ENCODE measurements at places on chromosomes 2 and 18. TPM values are rescaled to one million over a fixed set of nuclear protein-coding genes. Genes with fewer than 3 reads are reported as not detected.
A peak's percentile ranks its signal among the peaks of the same experiment; 100 is the strongest.

GRCh38 chr2:179049546-179050311 is at the start of gene CCDC141:
Gene CCDC141 (minus strand): TSS chr2:179050137. CDS start chr2:179049941, 196 bp downstream.
- peak; percentile 76 for DNase-seq

GRCh38 chr18:79982736-79983135 is 5.6 kb downstream of the TXNL4A start:
- DNase-seq, result peak; percentile 77

DNA sequence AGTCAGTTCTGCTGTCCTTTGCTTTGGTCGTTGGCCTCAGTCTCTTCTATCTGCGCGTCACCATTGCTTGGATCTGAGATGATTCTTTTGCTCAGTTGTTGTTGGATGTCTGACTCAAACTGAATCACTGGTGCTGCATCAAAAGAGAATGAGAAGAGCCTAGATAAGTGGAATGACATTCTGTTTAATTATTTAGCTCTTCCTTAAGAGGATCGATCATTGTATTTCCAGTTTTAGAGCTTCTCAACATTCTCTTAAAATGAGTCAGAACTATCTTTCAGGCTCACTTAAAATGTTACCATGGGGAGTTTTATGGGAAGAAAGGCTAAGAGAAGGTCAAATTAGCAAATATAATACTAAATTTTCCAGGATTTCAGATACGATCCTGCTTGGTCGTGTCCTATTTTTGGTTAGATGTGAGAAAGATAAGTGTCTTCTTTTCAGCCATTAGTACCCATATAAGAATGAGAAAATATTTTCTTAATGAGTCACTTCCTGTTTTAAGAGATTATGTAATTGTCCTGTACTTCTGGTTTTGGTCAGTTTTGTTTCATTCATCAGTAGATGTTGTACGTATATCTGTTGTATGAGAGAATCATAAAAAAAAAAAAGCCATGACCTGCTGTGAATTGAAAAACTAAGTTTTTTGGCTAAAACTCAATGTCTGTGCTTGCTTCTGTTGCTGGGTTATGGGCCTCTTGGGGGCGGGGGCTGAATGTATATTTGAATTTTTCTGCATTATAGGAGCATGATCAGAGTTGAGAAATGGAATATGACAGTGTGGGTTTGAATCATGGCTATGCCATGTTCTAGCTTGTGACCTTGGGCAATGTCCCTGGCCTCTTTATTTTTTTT is 31.6 kb upstream of the CASP10 start:
- no peak for DNase-seq

DNA sequence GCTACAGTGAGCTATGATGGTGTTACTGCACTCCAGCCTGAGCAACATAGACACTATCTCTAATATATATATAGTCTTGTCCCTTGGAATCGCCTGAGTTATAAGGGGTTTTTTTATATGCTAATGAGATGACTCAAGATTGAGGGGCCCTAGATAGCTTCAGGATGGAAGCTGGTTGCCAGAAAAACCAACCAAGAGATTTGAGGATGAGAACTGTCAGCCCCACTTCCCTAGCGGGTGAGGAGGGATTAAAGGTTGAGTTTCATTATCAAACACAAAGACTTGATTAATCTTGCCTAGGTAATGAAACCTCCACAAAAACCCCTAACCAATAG is 12.6 kb upstream of the GALM start:
- DNase-seq, result no peak

DNA sequence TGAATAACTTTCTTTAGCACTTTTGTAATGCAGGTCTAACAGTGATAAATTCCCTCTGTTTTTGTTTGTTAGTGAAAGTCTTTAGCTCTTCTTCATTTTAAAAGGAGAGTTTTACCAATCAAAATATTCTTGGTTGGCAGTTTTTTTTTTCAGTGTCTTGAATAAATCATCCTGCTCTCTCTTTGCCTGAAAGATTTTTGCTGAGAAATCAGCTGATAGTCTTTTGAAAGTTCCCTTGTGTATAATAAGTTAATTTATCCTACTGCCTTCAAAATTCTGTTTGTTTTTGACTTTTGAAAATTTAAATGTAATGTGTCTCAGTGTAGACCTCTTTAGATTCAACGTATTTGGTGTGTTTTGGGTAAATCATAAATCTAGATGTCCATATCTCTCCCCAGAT is 205.7 kb upstream of the NXPH2 start:
- DNase-seq, result no peak

DNA sequence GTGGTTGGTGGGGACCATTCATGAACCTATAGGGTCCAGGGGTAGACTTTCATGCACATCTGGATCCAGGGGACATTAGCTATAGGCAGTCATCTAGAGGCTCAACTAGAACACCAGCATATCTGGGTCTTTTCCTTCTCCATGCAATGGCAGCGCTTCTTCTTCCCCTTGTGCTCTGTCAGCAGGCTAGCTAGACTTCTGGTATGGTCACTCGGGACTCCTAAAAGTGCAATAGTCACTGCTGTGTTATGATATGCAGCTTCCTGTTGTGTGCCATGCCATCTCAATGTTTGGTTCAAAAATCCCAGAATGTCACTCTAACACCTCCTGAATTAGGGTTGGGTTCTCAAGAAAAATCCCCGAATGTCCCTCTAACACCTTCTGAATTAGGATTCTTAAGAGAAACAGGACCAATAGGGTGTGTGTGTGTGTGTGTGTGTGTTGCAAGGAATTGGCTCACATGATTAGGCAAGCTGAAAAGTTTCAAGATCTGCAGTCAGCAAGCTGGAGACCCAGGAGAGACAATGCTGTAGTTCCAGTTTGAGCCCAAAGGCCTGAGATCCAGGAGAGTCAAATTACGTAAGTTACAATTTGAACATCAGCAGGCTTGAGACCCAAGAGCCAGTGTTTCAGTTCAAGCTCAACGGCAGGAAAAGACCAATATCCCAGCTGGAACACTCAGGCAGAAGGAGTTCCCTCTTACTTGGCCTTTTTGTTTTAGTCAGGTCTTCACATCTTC is 97.1 kb upstream of the LTBP1 start:
- no peak for DNase-seq

HOXD3 gene
- total RNA-seq, result not detected

GRCh38 chr2:118861242-118861641 is 13.8 kb upstream of the EN1 start:
- DNase-seq, result no peak

MPP4 gene
- total RNA-seq, result not detected

- no peak for DNase-seq
Measured at GRCh38 chr2:33104726-33105125, 158.0 kb downstream of the LTBP1 start.

GRCh38 chr2:108297436-108298141 is 8.9 kb downstream of the SULT1C2 start:
- no peak for DNase-seq

FSHR gene
- total RNA-seq, result not detected

DNA sequence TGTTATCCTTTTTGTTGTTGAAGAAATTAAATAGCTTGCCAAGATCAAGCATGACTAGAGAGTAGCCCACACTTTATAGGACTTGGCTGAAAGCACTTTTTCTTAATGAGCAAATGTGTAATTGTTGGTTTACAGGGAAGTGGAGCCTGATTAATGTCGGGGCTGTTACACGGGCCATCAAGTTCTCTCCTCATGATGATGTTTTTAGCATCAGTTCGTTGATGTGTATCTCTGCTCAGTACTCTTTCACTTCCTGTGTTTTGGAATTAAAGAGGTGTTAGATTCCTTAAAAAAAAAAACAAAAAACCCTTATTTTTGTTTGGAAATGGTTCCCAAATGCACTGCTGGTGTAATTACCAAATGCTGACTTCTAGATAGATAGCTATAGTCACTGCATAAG is 114.2 kb downstream of the PTPRM start:
- DNase-seq, result no peak

Data from activated CD4-positive, alpha-beta T cell treated with anti-CD3 and anti-CD28 coated beads, Interleukin-2, amount 10 ng/mL, durations not matched to agents 24 days and 14 days (primary cell).